ENCODE measurements at places on chromosomes 11 and 22.

- no peaks in the 10 kb centered on the region for H3K27me3 ChIP-seq
- no peak for DNase-seq
- no peaks in the 10 kb centered on the region for H3K36me3 ChIP-seq
- no peak overlapping the region for H3K4me3 ChIP-seq
- H3K4me1 ChIP-seq, result no peaks in the 10 kb centered on the region
These were observed 51.2 kb downstream of the NECTIN1 start for GRCh38 chr11:119677840-119678239.

DNA sequence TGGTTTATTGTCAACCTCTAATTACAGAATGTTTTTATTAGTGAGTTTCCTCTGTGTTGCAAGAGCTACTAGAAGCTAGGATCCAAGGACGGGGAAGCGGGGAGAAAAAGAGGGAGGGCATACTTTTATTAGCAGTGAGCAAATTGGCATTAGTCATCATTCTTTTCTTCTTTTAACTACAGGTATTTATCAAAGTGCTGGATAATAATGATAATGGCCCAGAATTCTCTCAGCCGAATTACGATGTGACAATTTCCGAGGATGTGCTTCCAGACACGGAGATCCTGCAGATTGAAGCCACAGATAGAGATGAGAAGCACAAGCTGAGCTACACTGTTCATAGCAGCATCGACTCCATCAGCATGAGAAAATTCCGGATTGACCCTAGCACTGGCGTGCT is 179.7 kb upstream of the MTNR1B start:
- H3K27me3 ChIP-seq, result no peaks in the 10 kb centered on the region
- H3K27ac ChIP-seq, result no peak overlapping the region
- H3K36me3 ChIP-seq, result no peaks in the 10 kb centered on the region
- no peak for DNase-seq
- no peak overlapping the region for H3K4me3 ChIP-seq

GRCh38 chr11:64292460-64293254 is 1.6 kb downstream of the KCNK4 start:
- H3K27ac ChIP-seq, result no peak overlapping the region
- H3K27me3 ChIP-seq, result no peaks in the 10 kb centered on the region
- no peaks in the 10 kb centered on the region for H3K36me3 ChIP-seq
- peaks cover 10% of the 10 kb centered on the region for H3K4me1 ChIP-seq

DNA sequence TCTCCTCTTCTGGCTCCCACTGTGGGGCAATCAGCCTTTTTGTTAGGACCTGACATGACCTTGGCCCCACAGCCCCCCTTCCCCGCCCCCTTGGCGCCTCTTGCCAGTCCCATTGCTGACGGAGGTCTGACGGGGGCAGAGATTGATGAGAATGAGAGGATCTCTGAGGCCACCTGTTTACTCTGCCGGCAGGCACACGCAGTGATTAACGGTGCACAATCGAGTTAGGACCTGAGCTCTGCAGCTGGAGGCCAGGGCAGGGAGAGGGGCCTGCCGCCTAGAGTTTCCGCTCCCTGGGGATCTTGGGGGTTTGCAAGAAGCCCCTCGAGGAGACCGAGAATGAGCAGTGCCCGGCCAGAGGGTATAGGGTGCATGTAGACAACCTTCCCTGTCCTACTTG is 6.8 kb upstream of the CHRM1 start:
- no peaks in the 10 kb centered on the region for H3K36me3 ChIP-seq
- H3K27me3 ChIP-seq, result peaks cover 29% of the 10 kb centered on the region
- H3K27ac ChIP-seq, result no peak overlapping the region
- peaks cover 7% of the 10 kb centered on the region for H3K4me1 ChIP-seq

DNA sequence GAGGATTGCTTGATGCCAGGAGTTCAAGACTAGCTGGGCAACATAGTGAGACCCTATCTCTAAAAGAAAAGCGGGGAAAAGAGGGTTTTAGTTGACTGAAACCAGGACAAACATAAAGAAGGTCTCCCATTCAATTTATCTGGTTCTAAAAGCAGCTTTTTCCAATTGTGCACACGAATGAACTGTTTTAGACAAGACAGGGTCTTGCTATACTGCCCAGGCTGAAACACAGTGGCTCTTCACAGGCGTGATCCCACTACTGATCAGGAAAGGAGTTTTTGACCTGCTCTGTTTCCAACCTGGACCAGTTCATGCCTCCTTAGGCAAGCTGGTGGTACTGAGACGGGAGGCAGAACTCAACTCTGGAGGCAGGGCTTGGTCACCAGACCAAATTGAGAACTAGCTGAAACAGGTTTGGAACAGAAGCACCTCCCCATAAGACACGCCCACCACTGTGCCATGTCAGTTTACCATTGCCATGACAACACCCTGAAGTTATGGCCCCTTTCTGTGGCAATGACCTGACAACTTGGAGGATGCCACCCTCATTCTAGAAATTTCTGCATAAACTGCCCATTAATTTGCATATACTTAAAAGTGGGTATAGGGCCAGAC is 2.8 kb upstream of the NUCB2 start:
- H3K27me3 ChIP-seq, result no peaks in the 10 kb centered on the region
- no peaks in the 10 kb centered on the region for H3K36me3 ChIP-seq
- H3K4me3 ChIP-seq, result no peak overlapping the region
- DNase-seq, result no peak

DNA sequence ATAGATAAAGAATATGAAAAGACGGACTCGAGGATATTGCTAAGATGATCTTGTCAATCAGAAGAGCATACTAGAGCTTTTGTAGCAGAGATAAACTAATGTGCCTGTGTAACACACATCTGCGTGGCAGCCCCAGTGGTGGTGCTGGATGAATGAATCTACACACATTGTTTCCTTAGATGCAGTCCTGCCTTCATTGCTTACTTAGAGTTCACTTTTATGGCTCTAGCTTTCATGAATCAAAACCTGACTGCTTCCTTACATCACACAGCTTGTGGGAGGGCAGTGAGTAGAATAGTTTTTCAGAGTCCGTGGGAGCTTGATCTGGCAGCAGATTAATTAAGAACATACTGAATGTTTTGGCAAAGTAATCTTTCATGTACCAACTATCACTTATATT is 83.7 kb downstream of the EXT2 start:
- no peaks in the 10 kb centered on the region for H3K27me3 ChIP-seq
- DNase-seq, result no peak
- H3K27ac ChIP-seq, result no peak overlapping the region

DNA sequence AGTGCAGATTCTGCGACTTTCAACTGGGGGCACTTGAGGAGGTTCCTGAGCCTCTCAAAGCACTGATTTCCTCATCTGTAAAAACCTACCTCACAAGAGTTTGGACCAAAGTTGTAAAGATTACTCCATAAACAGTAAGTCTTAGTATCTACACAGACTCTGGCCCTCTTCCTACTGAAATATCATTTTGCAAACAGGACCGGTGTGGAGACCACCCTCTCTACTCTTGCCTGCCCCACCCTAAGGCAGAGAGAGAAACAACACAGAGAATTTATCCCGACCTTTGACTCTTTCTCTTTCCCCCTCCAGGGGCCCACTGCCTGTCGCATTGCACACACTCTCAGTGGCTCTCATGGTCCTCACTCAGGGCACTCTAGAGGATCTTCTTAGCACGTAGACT is 117.9 kb upstream of the LDLRAD3 start:
- no peak overlapping the region for H3K4me3 ChIP-seq
- no peak for DNase-seq
- no peak overlapping the region for H3K27ac ChIP-seq
- no peaks in the 10 kb centered on the region for H3K4me1 ChIP-seq
- no peaks in the 10 kb centered on the region for H3K36me3 ChIP-seq

DNA sequence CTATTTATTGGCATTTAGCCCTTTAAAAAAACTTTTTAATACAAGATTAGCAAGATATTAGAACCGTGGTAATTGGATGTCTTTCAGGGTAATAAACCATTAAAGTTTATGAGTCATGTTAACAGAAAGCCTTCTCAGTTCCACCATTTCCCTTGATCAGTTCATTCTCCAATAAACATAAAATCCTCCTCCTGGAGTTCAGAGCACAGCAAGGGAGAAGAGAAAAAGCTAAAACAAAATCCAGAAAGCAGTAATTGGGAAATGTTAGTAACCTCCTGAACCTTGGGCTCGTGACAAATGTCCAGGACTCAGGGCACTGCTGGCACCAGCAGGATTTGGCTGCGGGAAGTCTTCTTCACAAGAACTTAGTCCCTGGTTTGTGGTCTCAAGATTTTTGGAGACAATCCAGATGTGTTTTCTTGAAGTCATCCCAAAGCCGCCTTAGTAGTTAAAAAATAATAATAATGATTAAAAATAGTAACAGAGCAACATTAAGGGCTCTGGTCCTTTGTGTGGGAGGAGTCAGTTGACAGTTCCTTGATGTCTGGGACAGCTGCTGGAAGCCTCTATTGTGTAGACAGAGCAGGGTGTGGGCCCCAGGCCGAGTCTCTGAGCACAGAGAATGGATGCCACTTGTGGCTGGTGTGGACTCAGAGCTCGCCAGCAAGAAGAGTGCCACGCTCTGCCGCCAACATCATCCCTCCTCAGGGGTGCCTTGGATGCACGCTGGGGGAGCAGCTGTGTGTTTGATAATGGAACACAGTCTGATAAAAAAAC is 43.4 kb upstream of the PITPNB start:
- DNase-seq, result peak; percentile 77
- H3K4me1 ChIP-seq, result peaks cover 26% of the 10 kb centered on the region
- H3K27me3 ChIP-seq, result no peaks in the 10 kb centered on the region
- H3K4me3 ChIP-seq, result no peak overlapping the region
- H3K36me3 ChIP-seq, result no peaks in the 10 kb centered on the region

GRCh38 chr11:134176284-134176683 is 47.5 kb downstream of the NCAPD3 start:
- DNase-seq, result no peak
- peaks cover 4% of the 10 kb centered on the region for H3K36me3 ChIP-seq
- no peaks in the 10 kb centered on the region for H3K4me1 ChIP-seq
- no peak overlapping the region for H3K4me3 ChIP-seq

DNA sequence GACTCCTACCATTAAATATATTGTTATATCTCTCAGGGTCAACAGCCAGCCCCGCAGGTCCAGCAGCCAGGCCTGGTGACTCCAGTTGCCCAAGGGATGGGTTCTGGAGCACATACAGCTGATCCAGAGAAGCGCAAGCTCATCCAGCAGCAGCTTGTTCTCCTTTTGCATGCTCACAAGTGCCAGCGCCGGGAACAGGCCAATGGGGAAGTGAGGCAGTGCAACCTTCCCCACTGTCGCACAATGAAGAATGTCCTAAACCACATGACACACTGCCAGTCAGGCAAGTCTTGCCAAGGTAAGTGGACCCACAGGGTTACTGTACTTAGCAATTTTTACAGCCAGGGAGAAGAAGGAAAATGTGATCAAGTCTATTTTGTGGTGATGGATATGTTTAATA is 35.1 kb downstream of the EP300 start:
- H3K27me3 ChIP-seq, result no peaks in the 10 kb centered on the region
- DNase-seq, result no peak
- no peak overlapping the region for H3K27ac ChIP-seq
- peaks cover 78% of the 10 kb centered on the region for H3K36me3 ChIP-seq

DNA sequence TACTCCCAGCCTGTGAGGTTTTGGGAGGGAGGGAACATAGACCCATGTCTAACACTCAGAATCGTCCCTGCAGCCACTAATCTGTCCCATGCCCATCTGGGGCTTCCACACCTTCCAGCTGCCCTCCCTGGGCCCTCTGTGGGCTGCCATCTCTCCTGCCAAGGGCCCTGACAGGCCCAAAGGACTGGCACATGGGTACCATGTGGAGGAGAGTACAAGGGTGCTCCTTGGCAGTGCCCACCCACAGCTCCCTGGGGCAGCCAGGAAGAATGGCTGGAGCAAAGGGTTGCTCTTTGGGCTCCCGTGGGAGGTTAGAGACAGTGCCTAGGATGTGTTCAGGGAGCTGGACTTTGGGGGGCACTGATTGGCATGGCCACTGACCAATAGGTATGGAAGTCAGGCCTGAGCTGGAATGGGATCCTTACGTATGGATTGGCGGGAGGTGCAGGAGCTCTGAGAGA is 56.8 kb downstream of the CD82 start:
- H3K27me3 ChIP-seq, result no peaks in the 10 kb centered on the region
- H3K27ac ChIP-seq, result no peak overlapping the region
- H3K4me3 ChIP-seq, result no peak overlapping the region

GRCh38 chr11:9748361-9748970 is 84.6 kb downstream of the SWAP70 start:
- H3K27ac ChIP-seq, result peak overlapping the region; percentile 21
- H3K27me3 ChIP-seq, result no peaks in the 10 kb centered on the region
- peaks cover 35% of the 10 kb centered on the region for H3K36me3 ChIP-seq
- no peaks in the 10 kb centered on the region for H3K4me1 ChIP-seq

DNA sequence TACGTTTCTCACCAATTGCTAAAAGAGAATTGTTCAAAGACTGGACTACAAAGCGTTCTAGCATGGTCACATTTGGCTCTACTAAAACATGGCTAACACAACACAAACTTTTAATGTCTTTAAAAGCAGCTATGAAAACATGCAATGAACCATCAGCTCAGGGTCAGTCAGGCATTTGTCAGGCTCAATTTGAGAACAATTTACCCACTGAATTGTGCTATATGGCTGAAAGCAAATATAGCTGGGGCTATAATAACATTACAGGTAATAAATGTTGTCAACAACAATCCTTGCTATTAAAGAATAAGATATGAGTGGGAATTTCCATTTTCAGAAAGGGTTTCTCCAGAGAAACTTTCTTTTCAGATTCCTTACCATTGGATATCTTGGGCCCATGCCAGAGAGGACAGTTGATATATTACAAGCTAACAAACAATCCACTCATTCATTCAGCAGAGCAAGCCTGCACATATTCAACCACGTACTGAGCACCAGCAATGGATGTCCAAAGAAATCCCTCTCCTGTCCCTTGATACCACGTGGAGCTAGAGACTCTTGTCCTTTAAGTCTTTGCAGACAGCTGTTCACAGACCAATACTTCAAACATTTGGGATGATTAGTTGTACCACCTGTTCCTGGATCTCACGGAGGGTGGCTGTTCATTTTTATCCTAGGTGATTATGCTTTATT is 82.5 kb upstream of the DDI1 start:
- H3K4me1 ChIP-seq, result no peaks in the 10 kb centered on the region
- no peak overlapping the region for H3K27ac ChIP-seq
- no peak overlapping the region for H3K4me3 ChIP-seq
- no peaks in the 10 kb centered on the region for H3K27me3 ChIP-seq
- no peak for DNase-seq

DNA sequence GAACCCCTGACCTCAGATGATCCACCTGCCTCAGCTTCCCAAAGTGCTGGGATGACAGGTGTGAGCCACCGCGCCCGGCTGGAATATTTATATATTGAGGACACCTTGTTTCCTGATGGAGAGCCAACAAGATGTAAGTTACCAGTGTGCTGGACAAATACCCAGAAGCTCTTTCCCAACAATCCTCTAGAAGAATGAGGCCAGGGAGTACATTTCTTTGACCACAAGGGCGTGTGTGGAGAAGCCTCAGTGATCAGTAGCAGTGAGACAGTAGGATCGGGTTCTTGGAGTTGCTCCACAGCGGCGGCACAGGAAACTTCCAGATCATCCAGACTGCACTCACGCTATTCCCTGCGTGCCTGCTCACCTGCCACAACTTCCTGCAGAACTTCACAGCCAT is 10.3 kb upstream of the POLA2 start:
- no peaks in the 10 kb centered on the region for H3K4me1 ChIP-seq
- no peaks in the 10 kb centered on the region for H3K27me3 ChIP-seq
- H3K27ac ChIP-seq, result no peak overlapping the region
- DNase-seq, result no peak
- H3K4me3 ChIP-seq, result no peak overlapping the region

- DNase-seq, result no peak
- H3K36me3 ChIP-seq, result peaks cover 43% of the 10 kb centered on the region
- no peak overlapping the region for H3K27ac ChIP-seq
- H3K4me1 ChIP-seq, result peaks cover 31% of the 10 kb centered on the region
- H3K27me3 ChIP-seq, result no peaks in the 10 kb centered on the region
- H3K4me3 ChIP-seq, result no peak overlapping the region
These were observed 1.8 kb downstream of the C11orf54 start for GRCh38 chr11:93743291-93743690.

Data from psoas muscle (tissue), 8 donors.